MCF 10A (cell line): ENCODE measurements at places on chromosomes 13 and 19. TPM values are rescaled to one million over a fixed set of nuclear protein-coding genes. Genes with fewer than 3 reads are reported as not detected.
A peak's percentile ranks its signal among the peaks of the same experiment; 100 is the strongest.

The ATP4A gene
- total RNA-seq: not detected in 2 replicates

The MYH14 gene
- not detected in 2 replicates for total RNA-seq

The MTIF3 gene
- total RNA-seq: 35.6 and 40.9 TPM in 2 replicates

The UQCRFS1 gene
- 40.0 and 44.4 TPM in 2 replicates for total RNA-seq

The TMIGD2 gene
- not detected in 2 replicates for total RNA-seq

The EBPL gene
- 90.1 and 121 TPM in 2 replicates for total RNA-seq

DNA sequence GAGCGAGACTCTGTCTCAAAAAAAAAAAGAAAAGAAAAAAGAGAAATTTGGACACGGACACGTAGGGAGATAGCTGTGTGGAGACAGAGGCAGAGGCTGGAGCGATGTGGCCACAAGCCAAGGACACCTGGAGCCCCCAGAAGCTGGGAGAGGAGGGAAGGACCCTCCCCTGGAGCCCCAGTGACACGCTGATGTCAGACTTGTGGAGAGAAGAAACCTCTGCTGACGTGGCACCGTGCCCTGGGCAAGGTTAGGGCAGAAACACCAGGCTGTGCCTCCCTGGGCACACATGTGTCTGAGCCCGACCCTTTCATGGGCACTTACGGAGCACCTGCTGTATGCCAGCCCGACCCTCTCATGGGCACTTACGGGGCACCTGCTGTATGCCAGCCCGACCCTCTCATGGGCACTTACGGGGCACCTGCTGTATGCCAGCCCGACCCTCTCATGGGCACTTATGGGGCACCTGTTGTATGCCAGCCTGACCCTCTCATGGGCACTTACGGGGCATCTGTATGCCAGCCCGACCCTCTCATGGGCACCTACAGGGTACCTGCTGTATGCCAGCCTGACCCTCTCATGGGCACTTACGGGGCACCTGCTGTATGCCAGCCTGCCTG lies 17.8 kb downstream of the ARID3A start:
- no peak for DNase-seq

GRCh38 chr19:4294389-4294788 lies 7.8 kb downstream of the TMIGD2 start:
- DNase-seq: no peak

DNA sequence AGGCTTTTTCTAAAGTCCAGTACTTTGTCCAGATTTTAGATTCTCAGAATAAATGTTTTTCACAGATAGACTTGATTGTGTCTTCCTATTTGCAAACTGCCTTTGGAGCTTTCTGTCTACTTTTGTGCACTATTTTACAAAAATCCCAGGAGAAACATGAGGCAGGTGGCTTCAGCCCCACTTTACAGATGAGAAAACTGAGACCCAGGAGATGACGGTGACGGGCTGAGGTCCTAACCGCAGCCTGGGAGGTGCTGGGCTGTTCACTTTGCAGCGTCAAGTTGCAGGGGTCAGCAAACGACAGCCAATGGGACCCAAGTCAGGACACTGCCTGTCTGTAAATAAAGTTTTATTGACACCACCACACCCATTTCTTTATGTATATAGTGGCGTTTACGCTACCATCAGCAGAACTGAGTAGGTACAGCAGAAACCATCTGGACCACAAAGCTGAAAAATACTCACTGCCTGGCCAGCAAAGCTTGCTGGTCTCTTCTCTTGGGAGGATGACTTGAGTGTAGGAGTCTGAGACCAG lies 6.8 kb upstream of the KDM4B start:
- DNase-seq: no peak

DNA sequence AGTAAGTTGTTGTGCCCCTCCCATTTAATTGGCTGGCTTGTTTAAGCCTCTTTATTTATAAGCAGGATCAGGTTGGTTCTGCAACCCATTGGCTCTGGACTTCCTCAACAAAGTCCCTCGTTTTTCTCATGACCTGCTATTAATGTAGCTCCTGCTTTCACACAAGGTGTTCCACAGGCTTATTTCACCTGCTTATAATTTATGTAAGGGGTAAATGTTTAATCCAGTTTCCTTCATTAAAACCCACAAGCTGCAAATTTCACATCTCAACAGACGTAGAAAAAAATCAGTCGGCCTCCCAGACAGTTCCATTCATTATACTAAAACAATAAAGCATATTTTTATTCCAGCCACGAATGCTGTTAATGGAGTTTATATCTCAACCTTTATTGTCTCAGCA lies 86.1 kb downstream of the TBC1D4 start:
- DNase-seq: no peak

GRCh38 chr19:48617146-48617937 lies 1.6 kb downstream of the RPL18 start:
- DNase-seq: peak; percentile 34

GRCh38 chr13:25380082-25380481 lies 8.3 kb downstream of the ATP8A2 start:
- DNase-seq: no peak

DNA sequence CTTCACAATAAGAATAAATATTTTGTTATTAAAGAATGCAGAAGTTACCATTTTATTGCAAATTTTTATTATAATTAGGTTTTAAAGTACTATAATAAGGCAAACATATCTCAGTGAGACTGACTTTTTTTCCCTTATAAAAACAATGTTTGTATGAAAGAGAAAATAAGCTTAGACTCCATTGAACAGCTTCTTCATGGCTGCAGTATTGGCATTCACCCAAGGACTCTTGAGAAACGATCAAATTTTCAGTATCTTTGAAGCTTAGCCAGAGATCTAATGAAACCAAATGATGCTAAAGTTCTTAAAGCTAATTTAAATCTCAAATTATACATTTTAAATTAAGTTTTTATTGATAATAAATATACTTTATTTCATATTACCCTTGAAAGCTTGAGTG lies 128.3 kb downstream of the GGACT start:
- no peak for DNase-seq

DNA sequence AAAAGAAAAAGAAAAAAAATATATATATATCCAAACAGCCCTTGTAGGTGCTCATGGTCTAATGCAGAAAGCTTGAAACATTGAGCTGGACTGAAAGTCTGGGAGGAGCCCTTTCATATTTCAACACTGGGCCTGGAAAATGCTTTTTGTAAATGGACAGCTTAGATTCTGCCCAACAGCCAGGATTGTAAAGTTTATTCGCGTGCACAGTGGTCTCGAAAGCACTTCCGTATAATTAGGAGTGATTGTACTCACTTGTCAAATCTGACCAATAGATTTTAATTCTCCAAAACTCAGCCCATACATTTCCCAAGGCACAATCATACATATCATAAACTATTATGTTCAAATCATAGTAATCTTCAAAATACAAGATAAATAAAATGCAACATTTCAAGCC lies 260.1 kb downstream of the COL4A1 start:
- no peak for DNase-seq

GRCh38 chr19:44303320-44303719 lies 1.5 kb downstream of the ZNF235 start:
- no peak for DNase-seq
